ENCODE measurements at places on chromosomes 2 and 18.

GRCh38 chr2:152475982-152476381 lies 141.0 kb downstream of the FMNL2 start:
- DNase-seq, result no peak

DNA sequence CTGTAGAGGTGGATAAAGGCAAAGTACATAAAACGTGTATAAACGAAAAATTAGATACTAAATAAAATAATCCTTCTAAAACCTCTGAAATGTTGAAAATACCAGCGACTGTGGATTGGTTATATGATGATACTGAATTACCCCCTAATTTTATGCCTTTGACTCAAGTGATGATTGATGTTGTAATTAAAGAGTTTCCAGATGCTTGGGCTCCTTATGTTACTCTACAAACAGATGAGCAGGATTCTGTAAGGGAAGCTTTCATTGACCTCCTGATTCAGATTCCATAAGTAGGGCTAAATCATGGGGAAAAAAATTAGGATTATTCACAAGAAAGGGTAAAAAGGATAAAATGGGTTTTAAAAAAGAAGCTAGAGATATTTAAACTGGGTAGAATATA lies 418.2 kb upstream of the SLC39A10 start:
- no peak for DNase-seq

DNA sequence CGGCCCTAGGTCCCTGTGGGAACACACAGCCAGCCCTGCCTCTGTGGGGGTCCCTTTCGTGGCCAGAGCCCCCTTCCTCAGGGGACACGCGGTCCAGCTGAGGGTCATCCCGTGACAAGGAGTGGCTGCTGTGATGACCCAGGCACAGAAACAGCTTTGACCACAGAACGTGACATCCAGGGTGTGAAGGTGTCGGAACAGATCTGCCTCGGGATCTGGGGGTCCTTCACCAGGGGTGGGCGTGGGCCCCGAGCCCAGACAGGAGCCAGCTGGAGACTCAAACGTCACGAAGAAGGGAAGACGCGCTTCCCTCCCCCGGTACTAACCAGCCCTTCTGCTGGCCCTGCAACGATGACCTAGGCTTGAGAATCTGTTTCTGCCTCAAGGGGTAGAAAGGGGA lies 75.9 kb downstream of the NFATC1 start:
- DNase-seq, result no peak

DNA sequence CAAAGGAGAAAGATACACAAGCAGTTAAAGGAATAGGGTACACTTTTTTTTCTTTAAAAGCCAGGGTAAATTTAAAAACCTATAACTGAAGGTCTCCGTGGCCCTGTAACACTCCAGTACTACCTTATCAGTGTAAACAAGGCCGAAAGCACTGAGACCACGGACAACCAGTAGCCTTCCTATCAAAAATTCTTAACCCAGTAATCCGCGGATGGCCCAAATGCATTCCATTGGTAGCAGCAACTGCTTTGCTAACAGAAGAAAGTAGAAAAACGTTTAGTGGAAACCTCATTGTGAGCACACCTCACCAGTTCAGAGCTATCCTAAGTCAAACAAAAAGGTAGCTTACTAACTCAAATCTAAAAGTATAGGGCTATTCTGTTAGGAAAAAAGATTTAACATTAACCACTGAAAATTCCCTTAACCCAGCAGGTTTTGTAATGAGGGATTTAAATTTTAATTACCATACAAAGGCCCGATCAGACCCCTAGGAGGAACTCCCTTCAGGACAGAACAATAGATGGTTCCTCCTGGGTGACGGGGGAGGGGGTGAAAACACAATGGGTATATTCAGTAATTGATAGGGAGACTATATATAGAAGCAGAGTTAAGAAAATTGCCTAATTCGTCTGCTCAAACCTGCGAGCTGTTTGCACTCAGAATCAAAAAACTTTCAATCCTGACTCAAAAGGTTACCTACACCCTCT lies 50.8 kb upstream of the CWC22 start:
- DNase-seq, result no peak

DNA sequence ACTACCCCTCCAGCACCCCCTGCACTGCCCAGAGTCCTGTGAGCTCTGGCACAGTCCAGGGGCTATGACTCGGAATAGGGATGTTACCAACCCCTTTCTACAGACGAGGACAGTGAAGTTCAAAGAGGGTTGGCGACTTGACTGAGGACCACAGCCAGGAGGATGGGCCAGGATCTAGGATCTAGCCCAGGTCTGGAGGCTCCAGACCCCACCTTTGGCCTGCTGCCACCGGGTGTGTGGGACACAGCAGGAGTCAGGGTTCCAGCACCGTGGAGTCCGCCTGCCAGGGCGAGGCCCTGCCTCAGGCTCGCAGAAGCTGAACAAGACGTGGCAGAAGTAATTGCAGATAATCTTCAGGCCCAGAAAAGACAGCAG lies 37.9 kb upstream of the GPC1 start:
- no peak for DNase-seq

DNA sequence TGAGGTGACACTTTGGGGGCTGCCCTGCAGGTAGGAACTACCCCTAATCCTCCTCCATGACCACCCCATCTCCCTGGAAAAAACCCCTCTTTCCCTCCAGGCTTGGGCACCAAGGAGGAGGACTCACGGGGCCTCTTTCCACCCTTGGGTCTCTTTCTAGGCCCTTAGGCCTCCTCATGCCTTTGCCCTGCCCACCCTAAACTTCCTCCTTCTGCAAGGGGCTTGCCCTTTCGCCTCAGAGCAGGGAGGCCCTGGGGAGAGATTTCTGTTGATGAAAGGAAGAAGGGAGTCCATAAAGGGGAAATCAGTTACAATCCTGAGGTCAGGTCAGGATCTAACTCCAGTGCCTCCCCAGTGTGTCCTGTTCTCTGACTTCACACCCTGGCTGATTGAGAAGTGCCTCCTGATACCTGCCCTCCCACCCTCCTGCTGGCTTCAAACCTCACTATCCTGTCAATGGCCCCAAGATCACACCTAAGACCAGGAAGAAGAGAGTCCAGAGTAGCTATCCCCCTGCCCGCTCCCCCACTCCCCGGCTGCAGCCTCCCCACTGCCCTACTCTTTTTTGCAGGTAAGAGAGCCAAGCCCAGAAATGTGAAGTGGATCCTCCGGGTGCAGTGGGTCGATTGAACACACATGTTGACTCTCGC lies 16.7 kb upstream of the TNS1 start:
- no peak for DNase-seq

DNA sequence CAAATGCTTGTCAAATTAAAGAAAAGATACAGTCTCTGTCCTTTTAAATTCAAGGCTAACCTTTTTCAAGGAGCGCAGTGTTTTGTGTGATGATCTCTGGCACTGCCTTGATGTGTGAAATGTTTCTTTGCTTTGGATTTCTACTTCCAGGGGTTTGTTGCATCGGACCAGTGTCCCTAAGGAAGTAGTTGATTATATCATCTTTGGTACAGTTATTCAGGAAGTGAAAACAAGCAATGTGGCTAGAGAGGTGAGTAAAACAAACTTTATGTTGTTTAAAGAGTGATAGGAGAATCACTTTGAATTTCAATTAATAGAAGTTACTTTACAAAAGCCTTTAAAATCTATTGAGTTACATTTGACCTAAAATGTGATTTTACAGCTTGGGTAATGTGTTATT lies 28.8 kb downstream of the HADHB start:
- no peak for DNase-seq

GRCh38 chr18:57755473-57756067 lies 47.5 kb downstream of the ATP8B1 start:
- no peak for DNase-seq

DNA sequence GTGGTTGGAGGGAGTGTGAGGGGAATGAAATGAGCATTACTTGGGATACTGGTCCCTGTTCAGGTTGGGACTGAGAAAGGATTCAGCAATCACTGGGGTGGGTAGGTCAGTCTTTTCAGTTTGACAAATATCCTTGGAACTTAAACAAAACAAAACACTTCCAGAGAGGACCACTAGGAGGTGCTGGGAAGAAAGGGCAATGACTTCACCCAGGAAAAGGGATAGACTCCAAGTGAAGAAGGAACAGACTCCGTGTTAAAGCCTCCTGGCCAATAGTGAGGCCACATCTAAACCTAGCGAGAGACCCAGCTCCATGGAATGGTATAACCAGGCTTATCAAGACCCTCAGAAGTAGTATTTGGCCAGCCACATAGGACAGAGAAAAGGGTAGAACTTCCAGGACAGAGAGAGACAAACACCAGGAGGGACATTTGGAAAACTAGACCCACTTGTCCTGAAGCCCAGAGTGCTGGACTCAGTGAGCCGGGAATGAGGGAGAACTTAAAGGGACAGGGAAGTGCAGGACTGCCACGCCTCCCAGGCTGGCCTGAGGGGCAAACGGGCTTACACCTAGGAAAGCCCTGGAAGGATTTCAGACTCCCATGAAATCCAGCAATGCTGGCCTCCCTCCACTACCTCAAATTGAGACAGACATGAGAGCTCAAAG lies 19.6 kb upstream of the KCNG3 start:
- DNase-seq, result no peak

GRCh38 chr18:489244-490023 lies 11.1 kb downstream of the COLEC12 start:
- no peak for DNase-seq

DNA sequence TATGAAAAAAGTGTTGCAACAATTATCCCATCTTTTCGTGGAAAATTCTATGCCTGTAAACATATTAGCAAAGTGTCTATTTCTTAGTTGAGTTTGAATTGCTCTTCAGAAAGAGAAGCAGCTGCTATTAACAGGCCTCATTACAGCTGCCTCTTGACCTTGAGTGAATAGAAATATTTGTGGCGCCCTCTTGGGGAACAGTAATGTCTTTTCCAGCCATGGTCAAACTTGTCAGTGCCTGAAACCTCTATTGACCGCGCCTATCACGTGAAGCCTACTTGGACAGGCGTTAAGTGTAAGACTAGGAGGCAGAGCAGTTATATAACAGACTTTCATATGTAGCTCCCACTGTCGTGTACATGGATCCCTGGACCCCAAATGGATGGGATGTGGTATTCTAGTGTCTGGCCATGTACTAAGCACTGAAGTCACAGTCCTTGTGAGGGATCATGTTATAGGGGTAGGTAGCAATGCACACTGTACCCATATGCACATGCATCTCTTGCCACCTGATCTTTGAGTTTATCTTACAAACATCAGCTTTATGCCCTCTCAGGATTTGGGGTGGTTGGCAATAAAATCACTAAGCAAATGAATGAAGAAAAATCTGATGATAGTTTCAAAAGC lies 245.0 kb downstream of the PTGR3 start:
- no peak for DNase-seq

DNA sequence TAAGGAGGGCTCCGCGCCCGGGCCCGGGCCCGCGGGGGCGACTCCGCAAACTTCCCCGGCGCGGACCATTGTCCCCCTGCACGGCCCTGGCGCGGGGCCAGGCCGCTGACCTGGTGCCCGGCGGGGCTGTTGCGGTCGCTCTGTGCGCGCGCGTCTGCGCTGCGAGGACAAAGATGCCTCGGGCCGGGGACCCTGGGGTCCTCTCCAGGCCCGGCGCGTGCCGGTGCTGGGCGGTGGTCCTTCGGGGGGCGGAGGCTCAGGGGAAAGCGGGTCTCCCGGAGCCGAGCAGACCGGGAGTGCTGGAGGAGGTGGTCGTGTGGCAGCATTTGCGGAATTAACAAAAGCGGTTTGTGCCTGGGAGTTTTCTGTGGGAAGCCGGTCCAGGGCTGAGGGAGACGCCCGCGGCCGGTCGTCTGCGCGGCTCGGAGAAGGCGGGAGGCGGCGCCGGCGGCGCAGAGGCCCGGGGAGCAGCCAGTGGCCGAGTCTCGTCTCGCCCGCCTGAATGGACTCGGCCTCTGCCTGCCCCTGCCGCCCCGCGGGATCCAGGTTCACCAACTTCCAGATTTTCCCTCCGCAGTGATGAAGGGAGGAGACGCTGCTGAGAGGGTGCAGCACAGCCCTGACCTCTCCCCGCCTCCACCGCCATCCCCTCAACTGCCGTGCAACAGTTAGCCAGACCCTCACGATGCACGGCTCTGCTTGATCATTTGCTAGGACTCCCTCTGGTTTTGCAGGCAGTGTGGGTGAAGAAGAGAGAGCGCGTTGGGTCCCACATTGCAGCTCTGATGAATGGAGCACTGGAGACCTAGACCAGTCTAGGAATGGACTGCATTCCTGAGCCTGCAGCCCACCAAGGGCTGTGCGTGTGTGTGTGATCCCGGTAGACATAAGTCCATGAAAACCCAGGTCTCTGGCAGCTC lies 705 bp downstream of the EFR3B start:
- DNase-seq, result peak; percentile 95

DNA sequence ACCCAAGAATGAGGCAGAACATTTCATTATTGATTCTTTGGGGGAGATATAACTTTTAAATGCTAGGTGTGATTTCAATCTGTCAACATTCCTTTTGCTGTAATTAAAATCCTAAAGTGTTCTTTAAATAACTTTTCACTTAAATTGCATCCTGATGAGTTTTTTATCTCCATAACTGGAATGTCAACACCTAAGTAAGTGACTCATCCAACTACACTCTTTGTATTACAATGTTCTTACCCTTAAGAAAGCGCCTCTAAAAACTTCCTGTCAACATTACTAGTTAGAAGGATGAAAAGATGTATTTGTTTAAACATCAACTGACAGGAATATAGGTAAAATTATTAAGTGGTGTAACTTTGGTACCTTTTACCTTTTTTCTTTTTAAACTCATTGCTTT lies 1657.0 kb downstream of the LRP1B start:
- DNase-seq, result no peak

- no peak for DNase-seq
These were observed 55.2 kb downstream of the TTC21B start for GRCh38 chr2:165898381-165898780.

DNA sequence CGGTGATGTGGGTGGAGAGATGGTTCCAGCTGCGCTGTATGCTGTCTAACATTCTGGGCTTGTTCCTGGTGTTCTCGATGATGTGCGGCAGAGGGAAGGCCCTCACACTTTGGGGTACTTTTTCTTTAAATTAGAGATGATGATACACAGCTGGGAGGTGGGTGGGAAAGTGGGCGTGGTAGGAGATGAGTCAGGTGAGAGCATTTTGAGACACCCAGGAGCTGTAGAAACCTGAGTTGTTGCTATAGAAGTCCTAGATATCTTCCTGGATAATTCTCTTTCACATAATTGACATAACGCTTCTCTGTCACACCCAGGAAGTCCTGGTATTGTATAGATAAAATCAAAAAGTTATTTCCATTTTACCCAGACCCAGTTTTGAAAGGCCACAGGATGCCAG lies 103.8 kb upstream of the ALKAL2 start:
- no peak for DNase-seq

- DNase-seq, result no peak
These were observed 73.1 kb downstream of the RAB3GAP1 start for GRCh38 chr2:135124924-135125886.

- no peak for DNase-seq
These were observed 344.7 kb upstream of the FIGN start for GRCh38 chr2:164080486-164080885.

- DNase-seq, result no peak
These were observed 11.3 kb downstream of the RAD51AP2 start for GRCh38 chr2:17506736-17507616.
